ENCODE measurements at places on chromosomes 3 and 15.

GRCh38 chr3:115186351-115187148 lies 39.5 kb upstream of the ZBTB20 start:
- no peak for DNase-seq

- DNase-seq: no peak
Measured at GRCh38 chr3:77467702-77468625, 428.1 kb downstream of the ROBO2 start.

GRCh38 chr3:144324076-144324475 lies 352.5 kb downstream of the DIPK2A start:
- no peak for DNase-seq

DNA sequence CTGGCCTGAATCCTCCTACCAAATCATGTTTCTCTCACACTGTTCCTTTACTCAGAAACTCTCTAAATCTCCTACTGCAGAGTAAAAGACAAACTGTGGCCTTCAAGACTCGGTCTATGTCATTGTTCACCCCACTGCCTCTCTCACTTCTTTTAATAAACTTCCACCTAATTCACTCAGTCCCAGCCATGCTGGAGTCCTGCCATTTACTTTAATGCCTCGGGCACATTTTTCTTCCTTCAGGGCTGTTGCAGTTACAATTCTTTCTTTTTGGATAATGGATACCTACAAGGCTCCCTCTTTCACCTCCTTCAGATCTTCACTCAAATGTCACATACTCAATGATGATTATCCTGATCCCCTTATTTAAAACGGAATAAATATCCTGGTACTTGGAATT lies 955.6 kb downstream of the ROBO1 start:
- DNase-seq: no peak

DNA sequence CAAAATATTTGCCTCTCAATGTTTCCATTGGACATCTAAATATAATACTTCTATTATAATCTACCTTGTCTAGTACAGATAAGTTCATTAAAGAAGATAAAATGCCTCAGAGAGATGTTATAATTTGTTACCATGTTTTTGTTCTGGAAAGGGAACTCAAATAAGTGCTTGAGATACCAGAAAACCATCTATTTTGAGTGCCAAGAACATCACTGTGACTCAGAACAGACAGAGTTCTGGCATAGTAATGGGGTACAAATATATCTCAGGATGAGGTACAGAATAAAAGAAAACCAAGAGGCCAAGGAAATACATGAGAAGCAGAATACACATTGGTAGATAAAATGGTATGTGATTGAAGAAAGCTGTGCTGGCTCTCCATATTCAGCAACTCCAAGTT lies 58.9 kb downstream of the IMPG2 start:
- DNase-seq: no peak

- DNase-seq: peak; percentile 78
Measured at GRCh38 chr15:88904624-88905327, 8.4 kb downstream of the MFGE8 start.

- DNase-seq: no peak
Measured at GRCh38 chr3:111143-112069, 85.2 kb upstream of the CHL1 start.

DNA sequence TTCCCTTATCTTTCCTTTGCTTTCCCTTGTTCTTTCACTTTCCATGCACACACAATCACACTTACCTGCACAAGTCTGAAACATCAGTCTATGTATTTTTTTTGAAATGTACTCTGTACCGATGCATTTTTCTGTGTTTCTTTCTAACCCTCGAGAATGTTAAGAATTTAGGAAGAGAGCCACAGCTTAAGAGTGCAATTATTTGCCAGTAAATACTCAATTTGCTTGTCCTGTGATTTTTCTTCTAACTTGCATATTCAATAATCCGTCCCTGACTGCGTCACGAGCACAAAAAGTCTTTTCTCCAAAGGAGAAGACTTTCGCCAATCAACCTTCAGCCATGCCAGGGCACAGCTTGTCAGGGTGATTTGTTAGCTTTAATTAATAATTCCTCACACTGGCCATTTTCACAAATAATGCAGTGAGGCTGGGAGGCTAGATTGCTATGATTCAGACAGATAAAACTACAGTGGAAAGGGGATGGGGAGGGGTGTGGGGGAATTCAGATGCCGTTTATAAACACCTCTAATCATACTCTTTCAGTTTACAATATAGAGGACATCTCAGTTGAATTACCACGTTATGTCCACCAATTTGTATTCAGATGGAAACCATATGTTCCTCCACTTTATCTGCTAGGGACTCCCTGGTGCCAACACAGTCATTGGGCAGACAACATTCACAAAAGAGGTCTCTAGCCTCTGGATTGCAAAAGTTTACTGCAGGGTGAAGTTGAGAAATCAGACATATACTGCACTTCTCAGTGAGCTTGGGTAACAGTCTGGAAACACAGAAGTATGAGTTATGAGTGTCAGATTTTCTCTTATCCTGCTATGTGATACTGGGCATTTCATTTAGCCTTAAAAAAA lies 388.0 kb downstream of the ZBTB20 start:
- DNase-seq: no peak

All from stimulated activated CD8-positive, alpha-beta memory T cell treated with anti-CD3 and anti-CD28 coated beads, Interleukin-4, amount 100 ng/mL, for 24 hours (primary cell).